ENCODE measurements at places on chromosomes 16 and 17.

DNA sequence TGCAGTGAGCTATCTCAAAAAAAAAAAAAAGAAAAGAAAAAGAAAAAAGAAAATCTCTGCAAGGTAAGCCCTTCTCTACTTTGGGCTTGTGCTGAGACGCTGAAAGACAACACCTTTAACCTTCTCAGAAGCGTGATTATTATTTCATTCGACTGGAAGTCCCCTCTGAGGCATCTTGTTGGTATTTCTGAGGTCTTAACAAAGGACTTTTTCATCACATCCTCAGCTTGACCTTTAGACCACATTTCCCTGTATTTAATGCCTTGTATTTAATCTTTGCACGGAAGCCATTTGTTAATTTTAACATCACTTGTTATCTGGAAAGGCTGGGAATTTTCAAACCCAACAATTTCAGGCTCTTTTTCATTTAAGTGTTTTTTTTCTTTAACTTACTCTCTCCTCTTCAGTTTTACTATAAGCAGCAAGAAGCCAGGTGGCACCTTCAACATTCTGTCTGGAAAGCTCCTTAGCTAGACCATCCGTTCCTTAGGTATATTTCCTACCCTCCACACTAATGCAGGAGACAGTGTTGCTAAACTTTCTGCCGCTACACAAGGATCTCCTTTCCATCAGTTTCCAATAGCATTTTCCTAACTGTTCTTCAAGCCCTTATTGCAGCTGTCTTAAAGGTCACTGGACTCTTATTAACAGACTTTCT is 10.3 kb downstream of the KCTD13 start:
- no peak for DNase-seq

DNA sequence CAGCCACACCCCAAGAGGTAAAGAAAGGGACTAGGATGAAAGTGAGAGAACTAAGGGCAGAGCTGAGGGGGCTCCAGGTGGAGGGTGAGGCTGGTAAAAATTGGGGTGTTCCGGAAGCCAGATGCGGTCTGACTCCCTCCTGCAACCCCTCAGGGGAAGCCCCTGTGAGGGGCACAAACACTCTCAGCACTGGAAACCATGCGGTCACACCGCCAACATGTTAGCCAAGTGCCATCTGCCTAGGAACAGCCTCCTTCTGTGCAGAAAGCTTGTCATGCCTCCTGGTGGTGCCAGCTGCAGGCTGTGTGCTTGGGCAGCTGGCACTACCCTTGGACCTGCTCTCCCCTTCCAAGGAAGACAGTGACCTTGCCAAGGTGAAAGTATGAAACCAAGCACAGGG is 83.5 kb upstream of the RPL38 start:
- DNase-seq = no peak

- peak; percentile 58 for DNase-seq
Observed at GRCh38 chr16:88633684-88634140, 4.7 kb upstream of the IL17C start.

DNA sequence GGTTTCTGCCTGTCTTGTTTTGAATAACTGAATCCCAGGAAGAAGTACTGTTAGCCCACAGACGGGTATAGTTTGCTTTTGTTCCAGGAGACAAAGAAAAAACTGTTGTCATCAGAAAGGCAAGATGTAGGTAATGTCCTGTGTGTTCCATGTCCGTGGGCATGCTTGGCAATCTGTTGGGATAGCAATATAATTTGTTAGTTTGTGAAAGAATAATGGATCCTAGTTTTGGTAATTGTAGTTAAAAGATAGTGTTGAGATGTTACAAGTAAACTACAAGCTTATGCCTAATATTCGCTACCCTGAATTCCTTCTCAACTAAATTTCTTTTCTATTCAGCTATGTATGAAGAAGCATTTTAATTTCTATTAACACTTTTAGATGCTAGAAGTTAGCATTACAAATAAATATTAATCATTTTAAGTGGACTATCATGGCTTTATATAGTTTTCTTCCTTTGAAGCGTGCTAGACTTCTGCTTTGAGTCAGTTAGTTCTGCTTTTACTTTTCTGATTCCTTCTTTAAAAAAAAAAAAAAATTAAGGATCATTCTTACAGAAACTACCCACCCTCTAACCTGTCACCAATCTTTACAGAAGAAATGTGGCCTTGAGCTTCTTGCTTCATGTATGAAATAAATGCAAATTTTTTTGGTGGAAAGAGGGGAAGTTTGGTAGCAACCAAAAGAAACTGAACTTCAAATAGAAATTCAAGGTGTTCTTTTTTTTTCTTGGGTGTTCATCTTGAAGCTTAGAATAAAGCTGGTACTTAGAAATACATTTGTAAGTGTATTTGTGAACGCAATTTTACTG is 2.4 kb downstream of the EVI2A start:
- DNase-seq = no peak

- no peak for DNase-seq
Observed at GRCh38 chr16:4790871-4791270, 2.7 kb upstream of the SEPTIN12 start.

GRCh38 chr17:1462164-1463112 is 6.4 kb upstream of the CRK start:
- DNase-seq = peak; percentile 60

DNA sequence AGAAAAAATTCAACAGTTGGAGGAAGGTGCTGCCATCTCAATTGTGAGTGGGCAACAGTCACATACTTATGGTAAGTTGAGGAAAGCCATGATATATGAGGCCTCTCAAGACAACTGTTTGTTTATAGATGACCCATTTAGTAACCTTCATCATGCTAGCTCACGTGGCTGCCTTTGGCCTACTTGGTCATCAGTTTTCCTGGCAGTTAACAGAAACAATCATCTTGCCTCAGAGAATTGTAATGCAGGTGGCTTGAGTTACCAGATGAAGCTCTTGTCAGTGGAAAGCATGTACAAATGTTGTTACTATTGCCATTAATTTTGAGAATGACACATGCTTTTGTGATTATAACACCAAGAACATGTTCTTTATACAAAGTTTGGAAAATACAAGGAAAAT is 14.7 kb downstream of the TPPP3 start:
- DNase-seq = no peak

GRCh38 chr17:65800655-65801054 is 239.2 kb upstream of the AXIN2 start:
- no peak for DNase-seq

GRCh38 chr17:64413513-64413912 is 22.9 kb upstream of the PECAM1 start:
- DNase-seq = no peak

- no peak for DNase-seq
Observed at GRCh38 chr17:17175917-17176316, 30.2 kb downstream of the PLD6 start.

DNA sequence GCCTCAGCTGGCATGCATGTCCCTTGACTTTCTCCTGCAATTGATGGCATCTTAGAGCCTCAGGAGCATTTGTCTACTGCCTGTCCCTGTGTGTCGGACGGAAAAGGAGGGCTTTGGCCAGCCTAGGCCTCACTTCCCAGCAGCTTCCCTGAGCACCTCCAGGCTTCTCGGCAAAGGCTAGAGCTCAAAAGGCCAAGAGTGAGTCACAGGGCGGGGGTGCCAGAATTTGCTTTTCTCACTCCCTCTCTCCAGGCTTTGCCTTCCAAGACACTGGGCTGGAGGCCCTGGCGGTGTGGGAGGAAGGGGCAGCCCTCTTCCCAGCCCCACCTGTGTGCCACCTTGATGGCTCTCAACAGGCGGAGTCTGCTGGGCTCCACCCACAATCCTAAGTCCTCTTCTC is 107.3 kb upstream of the MAF start:
- DNase-seq = peak; percentile 74

DNA sequence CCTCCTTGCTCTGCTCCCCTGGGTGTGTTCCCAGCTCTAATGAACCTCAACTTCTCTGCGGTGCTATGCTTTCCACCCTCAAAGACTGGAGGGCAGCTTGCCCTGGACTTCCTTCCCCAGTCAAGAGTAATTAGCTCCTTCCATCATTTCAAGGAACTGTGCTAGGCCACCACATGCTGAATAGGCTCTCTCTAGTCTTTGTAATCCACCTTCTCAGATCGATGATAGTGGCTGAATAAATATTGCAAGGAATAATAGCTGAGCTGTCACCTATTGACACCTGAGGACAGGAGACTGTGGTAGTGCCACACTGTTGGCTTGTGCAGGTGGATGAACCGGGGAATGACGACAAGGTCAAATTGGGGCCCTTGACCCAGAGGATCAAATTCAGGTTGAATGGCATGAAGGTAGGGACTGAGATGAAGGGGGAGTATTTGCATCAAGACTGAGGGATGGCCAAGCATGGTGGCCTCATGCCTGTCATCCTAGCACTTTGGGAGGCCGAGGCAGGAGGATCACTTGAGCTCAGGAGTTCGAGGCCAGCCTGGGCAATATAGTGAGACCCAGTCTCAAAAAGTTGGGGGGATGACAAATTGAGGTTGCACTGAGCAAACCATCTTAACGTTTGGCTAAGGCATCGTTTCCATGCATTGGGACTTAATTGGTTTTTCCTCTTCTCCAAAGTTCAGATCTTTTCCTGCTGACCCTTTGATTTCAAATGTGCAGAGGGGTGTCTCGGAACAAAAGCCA is 18.8 kb upstream of the SLC5A11 start:
- no peak for DNase-seq

GRCh38 chr17:3015890-3016289 is 47.5 kb downstream of the OR1D5 start:
- no peak for DNase-seq

- DNase-seq = no peak
Observed at GRCh38 chr16:67943619-67944504, at the start of gene LCAT. TSS of gene LCAT (minus strand) at chr16:67944120. CDS start at chr16:67944101, 19 bp downstream.

DNA sequence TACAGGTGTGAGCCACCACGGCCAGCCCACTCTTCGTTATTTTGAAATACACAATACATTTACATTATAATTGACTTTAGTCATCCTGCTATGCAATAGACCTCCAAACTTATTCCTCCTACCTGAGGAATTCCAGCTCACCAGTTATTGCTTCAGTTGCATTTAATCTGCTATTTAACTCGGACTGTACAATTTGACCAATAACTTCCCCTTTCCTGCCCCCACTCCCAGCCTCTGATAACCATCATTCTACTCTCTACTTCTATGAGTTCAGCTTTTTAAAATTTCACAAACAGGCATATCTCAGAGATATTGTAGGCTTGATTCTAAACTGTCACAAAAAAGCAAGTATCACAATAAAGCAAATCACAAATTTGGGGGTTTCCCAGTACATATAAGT is 157.0 kb downstream of the COPRS start:
- DNase-seq = no peak

- no peak for DNase-seq
Observed at GRCh38 chr16:12295395-12295794, 318.9 kb downstream of the SNX29 start.

- DNase-seq = no peak
Observed at GRCh38 chr17:61505846-61506627, 53.8 kb downstream of the TBX4 start.

- peak; percentile 56 for DNase-seq
Observed at GRCh38 chr17:31488264-31488981, 96.9 kb downstream of the RAB11FIP4 start.

DNA sequence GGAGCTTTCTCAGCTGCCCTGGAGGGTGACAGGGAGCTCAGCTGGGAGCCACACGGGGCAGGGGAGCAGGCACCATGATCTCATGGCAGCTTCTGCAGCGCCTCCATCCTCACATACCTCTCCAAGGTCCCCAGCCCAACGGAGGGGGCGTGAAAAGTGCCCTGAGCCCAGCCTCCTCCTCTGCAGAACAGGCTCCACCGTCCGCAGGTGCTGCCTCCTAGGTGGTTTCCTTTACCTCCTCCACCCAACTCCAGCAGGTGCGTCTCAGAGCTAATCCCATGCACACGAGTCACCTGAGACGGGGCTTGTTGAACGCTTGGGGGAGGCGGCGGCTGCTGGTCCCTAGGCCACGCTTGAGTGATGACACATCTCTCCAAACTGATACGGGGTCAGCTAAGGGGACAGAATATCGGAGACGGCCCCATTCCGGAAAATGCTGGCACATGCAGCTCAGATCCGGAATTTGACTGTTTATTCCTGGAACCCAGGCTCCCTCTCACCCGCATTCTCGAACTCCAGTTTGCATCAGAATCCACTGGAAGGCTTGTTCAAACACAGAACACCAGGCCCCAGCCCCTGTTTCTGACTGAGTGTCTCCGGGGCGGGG is 387 bp upstream of the SLC38A8 start:
- DNase-seq = peak; percentile 35

- DNase-seq = no peak
Observed at GRCh38 chr17:59652119-59652518, 32.4 kb downstream of the CLTC start.

DNA sequence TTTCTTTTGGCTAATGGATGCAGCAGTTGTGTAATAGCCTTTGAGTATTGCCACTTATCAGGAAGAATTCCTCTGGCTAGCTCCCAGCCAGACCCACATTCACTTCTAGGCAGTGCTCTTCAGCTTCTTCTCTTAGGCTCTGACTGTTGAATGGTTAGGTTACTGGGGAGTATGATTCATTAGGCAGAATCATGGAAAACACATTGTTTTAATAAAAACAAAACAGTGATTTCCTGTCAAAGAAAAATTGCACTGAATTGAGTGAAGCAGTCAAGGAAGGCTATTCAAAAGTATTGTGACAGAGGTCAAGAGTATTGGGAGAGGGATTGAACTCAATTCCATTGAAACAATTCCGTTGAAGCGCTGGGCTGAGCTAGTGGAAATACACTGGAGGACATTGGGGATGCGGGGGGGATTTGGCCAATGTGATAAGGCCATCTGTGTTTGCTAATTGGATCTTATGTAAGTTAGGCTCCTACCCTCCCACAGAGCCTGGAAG is 68.0 kb downstream of the CNTNAP4 start:
- DNase-seq = no peak

- peak; percentile 33 for DNase-seq
Observed at GRCh38 chr17:77884019-77884418, 74.5 kb upstream of the TNRC6C start.

GRCh38 chr17:8687737-8688466 is 56.7 kb downstream of the CCDC42 start:
- DNase-seq = no peak

- DNase-seq = no peak
Observed at GRCh38 chr17:57663326-57664070, 81.6 kb downstream of the CCDC182 start.

DNA sequence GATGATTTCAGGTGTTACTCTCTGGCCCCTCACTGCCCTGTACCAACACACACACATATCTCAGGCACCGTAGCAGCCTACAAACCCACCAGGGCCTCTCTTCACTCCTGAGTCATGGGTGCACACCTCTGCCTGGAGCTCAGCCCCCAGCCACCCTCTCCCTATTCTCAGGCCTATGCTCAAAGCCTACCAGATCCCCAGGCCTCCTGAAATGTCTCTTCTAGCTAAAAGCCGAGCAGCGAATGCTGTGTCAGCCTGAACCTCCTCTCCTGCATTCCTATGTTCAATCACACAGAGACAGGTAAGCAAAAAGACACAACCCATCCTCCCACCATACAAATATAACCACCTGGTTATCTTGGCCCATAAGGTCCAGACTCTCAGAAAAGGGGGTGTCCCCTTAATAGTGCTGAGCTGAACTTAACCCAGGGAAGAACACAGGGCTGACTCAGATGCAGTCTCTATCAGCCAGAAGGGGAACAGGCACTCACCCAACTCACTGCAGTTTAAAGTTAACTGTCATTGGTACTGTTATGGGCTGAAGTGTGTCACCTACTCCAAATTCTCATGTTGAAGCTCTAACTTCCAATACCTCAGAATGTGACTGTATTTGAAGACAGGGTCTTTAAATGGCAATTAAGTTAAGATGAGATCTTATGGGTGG is 62.0 kb upstream of the TEKT3 start:
- no peak for DNase-seq

Measured in small intestine (tissue), 16 donors.